Sigmoid colon (tissue), 7 donors: ENCODE measurements at places on chromosomes 6 and 20. TPM values are rescaled to one million over a fixed set of nuclear protein-coding genes. Genes with fewer than 3 reads are reported as not detected.
A peak's percentile ranks its signal among the peaks of the same experiment; 100 is the strongest.

GRCh38 chr6:97085772-97086171, 161.2 kb downstream of the KLHL32 start:
- no peak overlapping the region for H3K4me3 ChIP-seq
- DNase-seq, result no peak
- H3K4me1 ChIP-seq, result no peaks in the 10 kb centered on the region
- H3K27me3 ChIP-seq, result no peaks in the 10 kb centered on the region
- H3K27ac ChIP-seq, result no peak overlapping the region

- no peaks in the 10 kb centered on the region for H3K27me3 ChIP-seq
- no peak overlapping the region for H3K27ac ChIP-seq
Observed at GRCh38 chr20:48483334-48484066, 344.3 kb downstream of the PREX1 start.

DNA sequence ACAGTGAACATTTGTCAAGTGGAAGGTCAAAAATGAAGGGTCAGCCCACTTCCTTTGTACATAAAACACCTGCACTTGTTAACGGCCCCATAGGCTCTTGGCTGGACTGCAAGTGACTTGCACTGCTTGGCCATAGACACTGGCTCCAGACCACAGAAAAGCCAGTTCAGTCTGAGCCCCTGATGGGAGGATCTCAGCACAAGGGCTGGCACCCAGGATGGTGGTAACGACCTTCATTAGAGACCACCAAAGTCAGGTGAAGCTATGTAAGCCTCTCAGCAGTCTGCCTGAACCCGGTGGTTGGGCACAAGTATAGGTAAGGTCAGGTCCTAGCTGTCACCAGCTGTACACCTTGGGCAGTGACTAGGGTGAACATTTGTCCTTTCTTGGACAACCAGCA, 16.1 kb downstream of the PLAGL2 start:
- H3K36me3 ChIP-seq, result peaks cover 16% of the 10 kb centered on the region
- DNase-seq, result no peak
- peaks cover 50% of the 10 kb centered on the region for H3K4me1 ChIP-seq

DNA sequence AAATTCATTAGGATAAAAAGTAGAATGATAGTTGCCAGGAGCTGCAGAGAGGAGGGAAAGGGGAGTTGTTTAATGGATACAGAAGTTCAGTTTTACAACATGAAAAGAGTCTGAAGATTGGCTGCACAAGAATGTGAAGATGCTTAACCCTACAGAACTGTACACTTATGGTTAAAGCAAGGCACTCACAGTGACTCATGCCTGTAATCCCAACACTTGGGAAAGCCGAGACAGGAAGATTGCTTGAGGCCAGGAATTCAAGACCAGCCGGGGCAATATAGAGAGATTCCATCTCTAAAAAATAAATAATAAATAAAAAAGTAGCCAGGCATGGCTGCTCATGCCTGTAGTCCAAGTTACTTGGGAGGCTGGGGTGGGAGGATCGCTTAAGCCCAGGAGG, 174.0 kb downstream of the TASP1 start:
- no peak for DNase-seq
- H3K27me3 ChIP-seq, result no peaks in the 10 kb centered on the region
- no peaks in the 10 kb centered on the region for H3K36me3 ChIP-seq
- peaks cover 13% of the 10 kb centered on the region for H3K4me1 ChIP-seq
- H3K27ac ChIP-seq, result no peak overlapping the region

- no peaks in the 10 kb centered on the region for H3K36me3 ChIP-seq
- no peak overlapping the region for H3K27ac ChIP-seq
- DNase-seq, result no peak
Observed at GRCh38 chr20:32752458-32753250, 9.4 kb upstream of the COMMD7 start.

DNA sequence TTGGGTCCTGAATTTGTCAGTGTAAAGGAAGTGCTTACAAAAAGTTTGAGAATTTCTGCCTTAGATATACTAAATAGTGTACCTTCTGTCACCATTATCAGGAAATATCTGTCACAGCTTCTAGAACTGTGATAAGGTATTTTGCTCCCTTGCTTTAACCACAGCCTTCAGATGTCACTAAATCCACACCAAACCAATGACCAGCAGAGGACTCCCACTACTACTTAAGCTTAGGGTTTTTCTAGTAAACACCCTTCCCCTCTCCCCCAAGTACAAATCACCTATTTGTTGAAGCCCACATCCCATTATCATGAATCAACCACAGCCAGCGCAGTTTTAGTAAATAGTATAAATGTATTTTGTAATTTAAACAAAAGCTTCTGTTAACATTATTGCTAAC, 8.6 kb upstream of the JPH2 start:
- H3K27me3 ChIP-seq, result no peaks in the 10 kb centered on the region
- H3K4me3 ChIP-seq, result no peak overlapping the region
- DNase-seq, result no peak
- peaks cover 30% of the 10 kb centered on the region for H3K36me3 ChIP-seq

Gene TSHZ2
- total RNA-seq, result 17.6 TPM

DNA sequence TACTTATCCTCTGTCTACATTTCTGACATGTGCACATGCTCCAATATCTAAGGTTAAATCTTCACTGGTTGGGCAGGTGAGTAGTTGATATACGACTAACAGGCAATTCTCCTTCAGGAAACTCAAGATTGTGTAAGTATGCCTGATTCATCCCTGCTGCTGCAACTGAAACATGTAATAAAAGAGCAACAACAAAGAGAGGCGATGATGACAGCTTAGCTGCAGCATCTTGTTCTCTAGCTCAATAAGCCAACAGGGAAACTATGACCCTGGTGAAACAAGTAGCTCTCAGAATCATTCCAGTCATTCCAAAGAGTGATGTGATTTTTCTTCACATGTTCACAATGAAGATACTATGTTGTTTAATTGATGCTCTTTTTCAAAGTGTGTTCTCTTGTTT, 74.4 kb downstream of the ELOVL4 start:
- no peak overlapping the region for H3K27ac ChIP-seq
- no peaks in the 10 kb centered on the region for H3K4me1 ChIP-seq
- no peaks in the 10 kb centered on the region for H3K27me3 ChIP-seq
- H3K36me3 ChIP-seq, result no peaks in the 10 kb centered on the region
- H3K4me3 ChIP-seq, result no peak overlapping the region
- no peak for DNase-seq

- no peak overlapping the region for H3K27ac ChIP-seq
- peaks cover 35% of the 10 kb centered on the region for H3K4me1 ChIP-seq
- no peak overlapping the region for H3K4me3 ChIP-seq
- H3K36me3 ChIP-seq, result no peaks in the 10 kb centered on the region
- no peak for DNase-seq
- H3K27me3 ChIP-seq, result no peaks in the 10 kb centered on the region
Observed at GRCh38 chr6:16510245-16510644, 251.0 kb downstream of the ATXN1 start.

GRCh38 chr20:9739991-9740390, 98.9 kb downstream of the PAK5 start:
- H3K27ac ChIP-seq, result no peak overlapping the region
- H3K36me3 ChIP-seq, result no peaks in the 10 kb centered on the region
- H3K4me3 ChIP-seq, result no peak overlapping the region
- no peaks in the 10 kb centered on the region for H3K4me1 ChIP-seq

DNA sequence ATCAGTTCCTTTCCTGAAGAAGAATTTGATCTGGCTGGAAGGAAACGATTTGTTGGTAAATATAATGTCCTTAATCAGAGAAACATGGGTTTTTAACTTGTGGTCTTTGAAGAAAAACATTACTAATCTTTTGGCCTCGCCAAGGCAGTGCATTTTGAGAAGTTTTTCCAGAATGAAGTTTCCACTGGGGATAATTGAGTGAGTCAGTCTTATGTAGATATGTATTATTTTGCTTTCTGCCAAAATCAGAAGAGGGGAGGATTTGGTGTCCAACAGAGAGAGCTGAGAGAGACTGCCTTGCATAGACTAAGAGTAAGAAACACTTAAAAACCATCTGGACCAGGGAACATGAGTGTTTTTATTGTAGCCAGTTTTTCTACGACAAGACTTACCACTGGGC, 79.9 kb downstream of the FNDC1 start:
- no peak overlapping the region for H3K27ac ChIP-seq
- no peak overlapping the region for H3K4me3 ChIP-seq
- H3K4me1 ChIP-seq, result peaks cover 15% of the 10 kb centered on the region
- DNase-seq, result no peak
- no peaks in the 10 kb centered on the region for H3K27me3 ChIP-seq
- no peaks in the 10 kb centered on the region for H3K36me3 ChIP-seq

Gene DDX43
- total RNA-seq, result 2.5 TPM

DNA sequence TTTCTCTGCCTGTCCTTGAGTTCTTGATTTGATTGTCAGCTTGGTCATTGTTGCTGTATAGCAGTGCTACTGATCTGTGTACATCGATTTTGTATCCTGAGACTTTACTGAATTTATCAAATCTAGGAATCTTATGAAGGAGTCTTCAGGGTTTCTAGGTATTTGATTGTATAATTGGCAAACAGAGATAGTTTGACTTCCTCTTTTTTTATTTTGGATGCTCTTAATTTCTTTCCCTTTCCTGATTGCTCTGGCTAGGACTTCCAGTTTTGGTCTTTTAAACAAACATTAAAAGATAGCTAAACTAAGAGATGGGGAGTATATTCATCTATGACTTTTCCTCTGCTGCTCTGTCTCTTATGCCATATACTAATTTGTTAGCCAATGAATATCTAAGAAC, 62.4 kb downstream of the NCOA7 start:
- H3K4me3 ChIP-seq, result no peak overlapping the region
- H3K4me1 ChIP-seq, result no peaks in the 10 kb centered on the region
- H3K36me3 ChIP-seq, result peaks cover 9% of the 10 kb centered on the region
- no peaks in the 10 kb centered on the region for H3K27me3 ChIP-seq

GRCh38 chr6:153032255-153032882, 29.9 kb upstream of the MTRF1L start:
- no peak overlapping the region for H3K4me3 ChIP-seq
- no peaks in the 10 kb centered on the region for H3K36me3 ChIP-seq
- H3K4me1 ChIP-seq, result no peaks in the 10 kb centered on the region
- H3K27me3 ChIP-seq, result no peaks in the 10 kb centered on the region
- no peak for DNase-seq

DNA sequence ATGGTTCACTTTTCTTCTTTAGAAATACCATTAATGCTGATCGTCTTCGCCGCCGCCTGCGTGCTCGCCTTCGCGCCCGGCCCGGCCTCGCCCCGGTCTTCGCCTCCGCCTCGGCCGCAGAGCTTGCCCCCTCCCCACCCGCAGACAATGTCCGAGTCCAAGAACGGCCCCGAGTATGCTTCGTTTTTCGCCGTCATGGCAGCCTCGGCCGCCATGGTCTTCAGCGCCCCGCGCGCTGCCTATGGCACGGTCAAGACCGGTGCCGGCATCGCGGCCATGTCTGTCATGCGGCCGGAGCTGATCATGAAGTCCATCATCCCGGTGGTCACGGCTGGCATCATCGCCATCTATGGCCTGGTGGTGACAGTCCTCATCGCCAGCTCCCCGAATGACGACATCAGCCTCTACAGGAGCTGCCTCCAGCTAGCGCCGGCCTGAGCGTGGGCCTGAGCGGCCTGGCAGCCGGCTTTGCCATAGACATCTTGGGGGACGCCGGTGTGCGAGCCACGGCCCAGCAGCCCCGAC, 4.8 kb upstream of the PRPH2 start:
- no peaks in the 10 kb centered on the region for H3K4me1 ChIP-seq
- DNase-seq, result peak; percentile 79
- no peaks in the 10 kb centered on the region for H3K27me3 ChIP-seq

- H3K27ac ChIP-seq, result peak overlapping the region; percentile 47
- peak; percentile 89 for DNase-seq
- peaks cover 12% of the 10 kb centered on the region for H3K4me1 ChIP-seq
- no peaks in the 10 kb centered on the region for H3K36me3 ChIP-seq
- H3K27me3 ChIP-seq, result no peaks in the 10 kb centered on the region
- H3K4me3 ChIP-seq, result no peak overlapping the region
Observed at GRCh38 chr6:7974938-7975763, 64.6 kb upstream of the TXNDC5 start.

DNA sequence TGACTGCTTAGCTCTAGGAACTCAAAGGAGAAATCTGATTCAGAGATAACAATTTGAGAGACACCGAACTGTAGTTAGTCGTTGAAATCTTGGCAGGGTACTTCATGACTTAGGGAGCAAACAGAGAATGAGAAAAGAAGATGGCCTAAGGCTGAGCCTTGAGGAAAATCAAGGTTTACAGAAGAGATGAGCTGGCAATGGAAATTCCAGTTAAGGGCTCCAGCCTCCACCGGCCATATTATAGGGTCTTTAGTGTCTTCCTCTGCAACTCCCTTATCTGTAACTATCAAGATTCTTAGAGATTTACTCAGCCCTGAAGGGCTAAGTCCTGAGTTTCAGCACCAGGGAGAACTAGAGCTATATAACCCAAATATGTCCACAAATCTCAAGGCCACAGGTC, 26.6 kb downstream of the KCNK17 start:
- no peak for DNase-seq
- no peaks in the 10 kb centered on the region for H3K4me1 ChIP-seq
- no peaks in the 10 kb centered on the region for H3K36me3 ChIP-seq
- no peak overlapping the region for H3K4me3 ChIP-seq

DNA sequence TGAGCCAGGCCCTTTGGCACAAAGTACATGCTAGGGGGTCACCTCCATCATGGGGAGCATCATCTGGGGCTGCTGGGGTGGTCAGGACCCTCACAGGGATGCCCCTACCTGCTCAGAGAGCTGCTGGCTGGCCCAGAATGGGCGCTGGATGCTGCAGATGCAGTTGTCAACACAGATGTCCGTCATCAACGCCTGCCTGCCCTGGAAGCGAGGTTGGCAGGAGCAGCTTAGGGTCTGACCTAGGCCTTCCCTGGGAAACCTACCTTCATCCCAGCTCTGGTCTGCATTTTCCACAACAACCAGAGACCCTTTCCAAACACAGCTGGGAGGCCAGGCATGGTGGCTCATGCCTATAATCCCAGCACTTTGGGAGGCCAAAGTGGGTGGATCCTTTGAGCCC, 88.0 kb downstream of the EDN3 start:
- H3K4me1 ChIP-seq, result no peaks in the 10 kb centered on the region
- H3K27ac ChIP-seq, result no peak overlapping the region
- no peak overlapping the region for H3K4me3 ChIP-seq
- H3K27me3 ChIP-seq, result peaks cover 1% of the 10 kb centered on the region

DNA sequence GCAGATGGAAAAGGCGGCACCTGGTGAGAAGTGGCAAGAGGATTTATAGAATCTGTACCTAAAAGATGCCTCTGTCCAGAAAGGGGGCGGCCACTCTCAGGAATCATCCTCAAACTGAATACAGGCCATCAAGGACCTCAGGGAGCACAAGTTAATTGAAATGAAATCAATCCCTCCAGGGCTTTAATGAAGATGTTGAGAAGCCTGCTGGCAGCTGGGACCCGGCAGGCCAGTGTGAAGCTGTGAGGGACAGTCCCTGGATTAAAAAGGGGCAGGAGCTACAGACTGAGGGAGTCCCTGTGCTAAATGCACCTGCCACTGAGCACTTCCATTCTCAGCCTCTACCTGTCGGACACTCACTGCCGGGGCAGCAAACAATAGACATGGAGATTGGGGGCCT, 107.7 kb upstream of the GGTLC1 start:
- no peak overlapping the region for H3K27ac ChIP-seq
- H3K4me1 ChIP-seq, result no peaks in the 10 kb centered on the region
- DNase-seq, result no peak
- H3K36me3 ChIP-seq, result no peaks in the 10 kb centered on the region
